ENCODE measurements at places on chromosomes 3 and 15. TPM values are rescaled to one million over a fixed set of nuclear protein-coding genes. Genes with fewer than 3 reads are reported as not detected.

- no peak for DNase-seq
Measured at GRCh38 chr3:130901463-130902204, 7.8 kb downstream of the ATP2C1 start.

GRCh38 chr3:156606729-156607128 is 51.8 kb upstream of the SSR3 start:
- DNase-seq = no peak

RTP1 gene
- not detected for total RNA-seq

GABRR3 gene
- not detected for total RNA-seq

KLHL6 gene
- under 0.01 TPM for total RNA-seq

DNA sequence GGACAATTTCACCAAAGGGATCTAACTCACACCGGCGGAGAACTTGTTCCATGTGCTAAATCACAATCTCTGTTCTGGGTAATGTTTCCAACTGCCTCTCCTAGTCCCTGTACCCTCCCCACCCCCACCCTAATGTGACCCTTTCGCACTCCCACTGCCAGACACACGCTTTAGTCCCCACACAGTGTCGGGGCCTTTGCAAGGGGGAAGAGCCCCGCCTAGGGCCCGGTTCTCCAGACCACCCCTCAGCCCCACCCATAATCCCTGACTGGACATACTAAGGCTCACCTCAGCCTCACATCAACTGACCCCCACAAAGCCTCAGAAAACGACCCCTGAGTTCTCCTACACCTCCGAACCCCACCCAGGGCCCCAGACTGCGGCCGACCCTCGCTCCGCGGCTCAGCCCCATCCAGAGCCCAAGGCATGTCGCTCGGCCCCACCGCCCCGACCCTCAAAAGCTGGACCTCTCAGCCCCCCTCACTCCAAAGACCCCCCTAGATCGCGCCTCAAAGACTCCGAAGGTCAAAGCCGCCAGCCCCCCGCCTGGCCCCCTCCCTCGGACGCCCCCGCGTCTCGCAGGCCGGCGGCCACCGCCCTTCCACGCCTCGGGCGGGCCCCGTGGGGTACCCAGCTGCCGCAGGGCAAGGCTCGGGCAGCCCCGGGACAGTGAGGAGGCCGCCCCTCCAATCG is 72.0 kb upstream of the MAP4 start:
- no peak for DNase-seq

SHC4 gene
- 1.5 TPM for total RNA-seq

NUP210 gene
- under 0.01 TPM for total RNA-seq

DNA sequence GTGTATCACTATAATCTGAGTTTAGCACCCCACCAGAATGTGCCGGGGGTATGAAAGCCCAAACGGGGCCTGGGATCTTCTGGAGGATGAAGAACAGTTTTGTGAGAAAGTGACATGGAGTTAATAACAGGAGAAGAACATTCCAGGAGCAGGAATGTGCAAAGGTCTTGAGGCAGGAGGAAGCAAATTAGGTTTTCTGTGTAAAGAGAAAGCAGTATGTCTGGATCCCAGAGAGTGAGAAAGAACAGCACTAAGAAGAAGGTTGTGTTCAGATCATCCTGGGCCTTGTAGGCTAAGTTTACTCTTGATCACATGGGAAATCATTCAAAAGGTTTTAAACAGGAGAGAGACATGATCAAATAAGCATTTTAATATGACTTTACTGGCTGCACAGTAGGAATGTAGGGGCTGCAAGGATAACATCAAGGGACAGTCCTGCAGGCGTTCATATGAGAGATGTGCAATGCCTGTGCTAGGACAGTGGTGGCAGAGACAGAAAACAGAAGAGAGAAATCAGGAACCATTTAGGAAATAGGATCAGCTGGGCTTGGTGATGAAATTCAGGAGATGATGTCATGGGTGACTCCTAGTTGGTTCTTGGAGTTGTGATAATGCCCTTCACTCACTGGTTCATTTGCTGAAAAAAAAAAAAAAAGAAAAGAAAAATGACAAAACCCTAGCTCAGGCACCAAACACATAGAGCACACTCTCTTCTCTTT is 113.5 kb downstream of the TNIK start:
- DNase-seq = no peak

SKOR1 gene
- 0.36 TPM for total RNA-seq

DNA sequence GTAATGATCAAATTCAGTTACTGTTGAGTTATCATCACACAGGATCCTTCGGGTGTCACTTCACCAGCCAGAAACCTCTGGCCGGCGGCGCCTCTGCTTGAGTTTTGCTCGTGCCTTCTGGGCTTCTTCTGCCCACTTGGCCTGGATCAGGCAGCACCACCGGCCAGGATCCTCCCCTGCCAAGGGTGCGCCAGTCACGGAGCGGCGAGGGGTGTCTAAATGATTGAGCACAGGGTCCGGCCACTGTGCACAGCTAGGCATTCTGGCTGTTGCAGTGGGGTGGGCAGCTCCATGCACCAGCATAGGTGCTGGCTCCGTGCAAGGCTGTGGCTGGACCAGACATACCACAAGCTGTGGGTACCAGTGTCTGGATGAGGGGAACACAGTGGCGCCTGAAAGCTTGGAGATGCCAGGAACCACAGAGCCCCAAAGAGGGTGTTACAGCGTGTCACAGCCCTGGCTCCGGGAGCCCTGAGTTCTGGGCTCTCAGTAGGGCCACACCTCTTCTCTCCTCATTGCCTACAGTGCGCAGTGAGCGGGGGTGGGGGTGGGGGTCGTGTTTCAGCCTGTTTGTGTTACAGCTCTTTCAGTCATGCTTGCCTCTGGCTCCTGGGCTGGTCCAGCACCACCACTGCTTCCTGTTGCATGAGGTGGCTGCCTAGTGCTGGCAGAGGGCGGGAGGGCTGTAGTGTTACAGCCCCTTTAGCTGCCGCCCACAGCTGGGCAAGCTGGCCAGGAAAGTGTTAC is 169.4 kb downstream of the FNDC3B start:
- DNase-seq = peak; percentile 60

GATM gene
- total RNA-seq = 0.59 TPM

DNA sequence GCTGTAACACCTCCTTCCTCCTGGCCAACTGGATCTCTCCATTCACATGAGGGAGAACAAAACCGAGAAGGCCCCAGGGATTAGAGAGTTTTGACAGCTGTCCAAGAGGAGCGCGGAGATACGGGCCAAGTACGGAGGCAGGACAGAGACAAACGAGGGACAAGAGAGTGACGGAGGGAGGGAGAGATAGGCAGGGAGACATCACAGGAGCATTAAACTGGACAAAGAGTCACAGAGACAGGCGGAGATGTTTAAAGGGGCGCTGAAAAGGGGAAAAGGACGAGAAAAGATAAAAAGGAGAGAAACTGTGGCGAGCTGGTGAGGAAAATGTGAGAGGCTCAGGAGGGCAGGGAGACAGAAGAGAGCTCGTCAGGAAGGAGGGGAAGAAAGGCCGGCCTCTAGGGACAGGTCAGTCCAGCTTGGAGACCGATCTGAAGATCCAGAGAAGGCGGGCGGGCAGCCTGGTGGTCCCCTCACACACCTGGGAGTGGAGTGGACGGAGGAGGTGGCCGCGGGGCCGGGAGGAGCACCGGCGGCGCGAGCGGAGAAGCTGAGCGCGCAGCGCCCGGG is 40.5 kb upstream of the ROPN1 start:
- DNase-seq = no peak

- no peak for DNase-seq
Measured at GRCh38 chr3:83738202-83738601, 1220.6 kb upstream of the CADM2 start.

UPK1B gene
- 0.36 TPM for total RNA-seq

GRCh38 chr3:4478261-4478660 is 11.2 kb upstream of the SUMF1 start:
- no peak for DNase-seq

PRR20G gene
- not detected for total RNA-seq

SH3GL3 gene
- 0.29 TPM for total RNA-seq

GRCh38 chr3:69970827-69971226 is 28.7 kb upstream of the SAMMSON start:
- no peak for DNase-seq
